H1 (cell line): ENCODE measurements at places on chromosomes 11 and 22. TPM values are rescaled to one million over a fixed set of nuclear protein-coding genes. Genes with fewer than 3 reads are reported as not detected.

DNA sequence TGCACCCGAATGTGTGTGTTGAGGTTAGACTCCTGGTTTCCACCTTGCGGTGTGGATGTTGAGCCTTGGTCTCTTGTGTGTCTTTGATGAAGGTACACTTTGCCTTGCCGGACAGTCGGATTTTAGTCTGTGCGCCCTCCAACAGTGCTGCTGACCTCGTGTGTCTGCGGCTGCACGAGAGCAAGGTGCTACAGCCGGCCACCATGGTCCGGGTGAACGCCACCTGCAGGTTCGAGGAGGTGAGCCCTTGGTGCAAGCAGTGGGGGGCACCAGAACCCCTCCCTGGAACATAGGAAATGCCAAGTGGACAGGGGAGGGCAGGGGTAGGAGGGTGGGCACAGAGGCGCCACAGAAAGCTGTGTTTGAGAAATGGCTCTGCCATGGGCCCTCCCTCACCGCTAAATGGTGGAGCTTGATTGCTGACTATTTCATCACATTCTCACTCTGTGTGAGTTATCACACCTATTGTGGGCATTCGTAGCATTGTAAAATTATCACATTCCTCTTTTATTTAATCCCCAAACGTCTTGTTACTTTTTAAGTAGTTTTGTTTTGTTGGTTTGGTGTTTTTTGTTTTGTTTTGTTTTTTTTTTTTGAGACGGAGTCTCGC, 26.4 kb upstream of the PANX2 start:
- no peak overlapping the region for H3K27ac ChIP-seq
- no peaks in the 10 kb centered on the region for H3K36me3 ChIP-seq
- no peak for DNase-seq
- H3K4me1 ChIP-seq = peaks cover 4% of the 10 kb centered on the region

DNA sequence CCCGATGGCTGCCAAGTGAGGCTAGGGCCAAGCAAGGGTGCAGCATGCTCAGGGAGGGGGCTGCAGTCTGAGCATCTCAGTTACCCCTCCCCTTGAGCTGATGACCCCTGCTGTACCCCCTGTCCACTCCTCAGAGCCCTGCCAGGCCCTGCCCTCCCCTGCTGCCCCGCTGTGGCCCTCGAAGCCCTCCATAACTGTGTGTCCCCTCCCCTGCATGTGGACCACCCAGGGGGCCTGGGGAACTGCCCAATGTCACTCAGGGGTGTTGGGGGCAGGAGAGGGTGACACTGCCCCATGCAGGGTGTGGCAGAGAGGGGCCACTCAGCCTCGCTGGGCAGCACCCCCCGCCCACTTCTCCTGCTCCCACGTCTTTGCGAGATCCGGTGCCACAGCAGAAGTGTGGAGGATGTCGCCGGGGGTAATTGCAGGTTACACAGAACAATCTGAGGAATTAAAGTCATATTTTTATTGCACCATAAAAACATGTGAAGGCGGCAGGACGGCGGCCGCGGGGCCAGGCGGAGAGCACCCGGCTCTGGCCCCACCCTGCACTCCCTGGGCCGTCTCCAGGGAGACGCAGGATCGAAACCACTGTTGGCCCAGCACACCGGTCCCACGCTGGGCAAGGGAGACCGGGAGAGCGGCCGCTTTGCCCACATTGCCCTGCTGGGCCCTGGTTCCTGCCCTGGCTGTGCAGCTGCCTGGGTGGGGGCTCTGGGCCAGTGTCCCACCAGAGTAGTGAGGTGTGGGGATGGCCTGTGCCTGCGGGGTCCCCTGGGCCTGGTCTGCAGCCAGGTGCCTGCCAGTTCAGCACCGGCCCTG, 18.7 kb upstream of the GNB1L start:
- DNase-seq = no peak
- peaks cover 7% of the 10 kb centered on the region; the same call in 1 of the 2 replicates for H3K4me1 ChIP-seq
- H3K36me3 ChIP-seq = no peaks in the 10 kb centered on the region
- H3K27me3 ChIP-seq = no peaks in the 10 kb centered on the region
- H3K4me3 ChIP-seq = no peak overlapping the region
- H3K27ac ChIP-seq = no peak overlapping the region; the same call in 1 of the 2 replicates

DNA sequence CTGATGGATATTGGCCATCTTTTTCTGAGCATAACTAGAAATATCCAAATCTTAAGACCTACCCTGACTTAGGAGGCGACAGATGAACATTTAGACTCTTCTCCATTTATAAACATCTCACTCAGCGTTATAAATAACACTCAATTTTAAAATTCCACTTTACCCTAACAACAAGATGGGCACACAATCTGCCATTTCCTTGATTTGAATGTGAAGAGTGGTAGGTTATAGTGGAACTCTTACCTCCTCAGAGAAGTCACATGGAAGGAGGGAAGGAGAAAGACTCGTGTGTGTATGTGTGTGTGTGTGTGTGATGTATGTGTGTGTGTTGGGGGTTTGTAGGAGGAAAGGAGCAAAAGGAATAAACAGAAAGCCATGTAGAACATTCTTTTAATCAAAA, 15.0 kb downstream of the SIAE start:
- no peak overlapping the region for H3K27ac ChIP-seq
- no peak for DNase-seq
- no peak overlapping the region for H3K4me3 ChIP-seq
- peaks cover 8% of the 10 kb centered on the region for H3K4me1 ChIP-seq
- H3K36me3 ChIP-seq = no peaks in the 10 kb centered on the region

- H3K36me3 ChIP-seq = peaks cover 24% of the 10 kb centered on the region
- no peaks in the 10 kb centered on the region for H3K27me3 ChIP-seq
- no peak overlapping the region for H3K27ac ChIP-seq
- no peaks in the 10 kb centered on the region for H3K4me1 ChIP-seq
- DNase-seq = no peak
These were observed 48.9 kb downstream of the IGSF9B start for GRCh38 chr11:133907841-133908241.

- no peak for DNase-seq
- no peaks in the 10 kb centered on the region for H3K36me3 ChIP-seq
- no peak overlapping the region for H3K27ac ChIP-seq
These were observed 2.2 kb downstream of the OR8B12 start for GRCh38 chr11:124541204-124541603.

DNA sequence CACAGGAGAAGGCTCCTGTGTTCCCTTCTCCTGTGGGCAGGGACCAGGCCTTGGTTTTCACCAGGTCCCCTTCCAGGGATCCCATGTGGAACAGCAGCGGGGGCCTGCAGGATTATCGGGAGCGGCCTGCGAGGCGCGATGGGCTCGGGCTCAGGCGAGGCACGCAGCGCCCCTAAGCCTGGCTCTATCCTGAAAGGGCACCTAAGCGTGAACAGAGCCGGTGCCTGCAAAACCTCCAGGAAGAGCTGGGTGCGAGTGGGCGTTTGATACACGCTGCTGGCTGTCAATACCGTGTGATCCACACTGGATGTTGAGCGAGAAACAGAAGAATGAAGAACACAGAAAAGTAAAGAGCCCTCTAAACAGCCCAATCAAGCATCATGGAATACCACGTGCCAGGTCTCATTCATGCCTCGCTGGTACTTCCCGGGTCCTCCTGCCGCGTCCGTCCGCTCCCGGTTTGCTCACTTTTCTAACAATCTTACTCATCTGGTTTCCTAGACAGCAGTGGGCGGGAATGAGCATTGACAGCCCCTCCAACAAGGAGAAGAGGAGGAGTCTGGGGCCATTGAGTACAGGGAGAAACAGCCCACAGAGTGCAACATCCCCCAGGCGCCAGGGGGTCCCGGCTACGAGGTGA, 12.5 kb downstream of the OSBPL5 start:
- H3K27ac ChIP-seq = no peak overlapping the region
- peaks cover 13% of the 10 kb centered on the region for H3K4me1 ChIP-seq
- no peak for DNase-seq

DNA sequence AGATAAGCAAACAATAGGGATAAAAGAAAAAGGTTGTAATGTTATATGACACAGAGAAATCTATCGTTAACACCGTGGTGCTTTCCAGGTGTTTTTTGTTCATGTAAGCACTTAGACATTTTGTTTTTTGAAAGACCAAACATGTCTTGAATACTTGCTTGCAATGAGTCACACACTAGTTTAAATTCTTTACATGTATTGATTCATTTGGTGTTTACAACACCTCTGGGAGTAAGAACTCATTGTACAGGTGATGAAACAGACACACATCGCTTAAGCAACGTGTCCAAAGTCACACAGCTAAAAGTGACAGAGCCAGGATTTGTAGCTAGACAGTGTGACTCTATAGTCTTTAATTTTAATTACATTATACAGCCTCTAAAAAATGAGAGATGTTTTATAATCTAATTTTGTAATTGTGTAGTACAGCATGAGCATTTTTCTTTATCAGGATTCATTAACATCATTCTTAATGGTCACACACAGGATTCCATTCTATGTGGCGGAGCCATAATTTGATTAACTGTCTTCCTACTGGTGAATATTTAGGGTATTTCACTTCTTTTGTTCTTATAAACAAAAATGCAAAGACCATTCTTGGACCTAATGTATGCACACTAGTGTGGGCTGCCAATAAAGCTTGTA, 148.8 kb downstream of the DBX1 start:
- H3K27me3 ChIP-seq = no peaks in the 10 kb centered on the region
- no peak overlapping the region for H3K27ac ChIP-seq
- H3K4me3 ChIP-seq = no peak overlapping the region
- peaks cover 4% of the 10 kb centered on the region; the same call in 1 of the 2 replicates for H3K36me3 ChIP-seq

GRCh38 chr11:128251140-128251539, 336.2 kb downstream of the ETS1 start:
- no peak overlapping the region for H3K4me3 ChIP-seq
- H3K27ac ChIP-seq = no peak overlapping the region
- no peaks in the 10 kb centered on the region for H3K36me3 ChIP-seq
- H3K4me1 ChIP-seq = peaks cover 3% of the 10 kb centered on the region
- no peaks in the 10 kb centered on the region for H3K27me3 ChIP-seq

DNA sequence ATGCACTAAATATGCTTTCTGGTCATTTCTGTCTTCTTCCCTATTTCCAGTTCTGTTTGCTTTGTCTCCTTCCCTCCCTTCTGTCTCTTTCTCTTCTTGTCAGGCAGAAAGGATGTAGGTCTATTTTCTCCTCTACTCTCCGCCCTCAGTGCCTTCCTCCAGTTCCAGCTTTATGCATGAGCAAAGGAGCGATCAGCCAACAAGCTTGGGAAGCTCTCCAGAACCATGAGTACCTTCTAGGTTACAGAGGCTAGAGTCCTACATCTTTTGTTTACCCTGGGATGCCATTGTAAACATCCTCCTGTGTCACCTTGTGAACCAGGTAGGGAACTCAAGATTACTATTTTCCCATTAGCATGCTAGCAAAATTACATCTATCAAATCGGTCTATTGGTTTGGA, 7.9 kb upstream of the SPON1 start:
- H3K36me3 ChIP-seq = no peaks in the 10 kb centered on the region
- peaks cover 2% of the 10 kb centered on the region; the same call in 1 of the 2 replicates for H3K27me3 ChIP-seq
- peaks cover 6% of the 10 kb centered on the region for H3K4me1 ChIP-seq

DNA sequence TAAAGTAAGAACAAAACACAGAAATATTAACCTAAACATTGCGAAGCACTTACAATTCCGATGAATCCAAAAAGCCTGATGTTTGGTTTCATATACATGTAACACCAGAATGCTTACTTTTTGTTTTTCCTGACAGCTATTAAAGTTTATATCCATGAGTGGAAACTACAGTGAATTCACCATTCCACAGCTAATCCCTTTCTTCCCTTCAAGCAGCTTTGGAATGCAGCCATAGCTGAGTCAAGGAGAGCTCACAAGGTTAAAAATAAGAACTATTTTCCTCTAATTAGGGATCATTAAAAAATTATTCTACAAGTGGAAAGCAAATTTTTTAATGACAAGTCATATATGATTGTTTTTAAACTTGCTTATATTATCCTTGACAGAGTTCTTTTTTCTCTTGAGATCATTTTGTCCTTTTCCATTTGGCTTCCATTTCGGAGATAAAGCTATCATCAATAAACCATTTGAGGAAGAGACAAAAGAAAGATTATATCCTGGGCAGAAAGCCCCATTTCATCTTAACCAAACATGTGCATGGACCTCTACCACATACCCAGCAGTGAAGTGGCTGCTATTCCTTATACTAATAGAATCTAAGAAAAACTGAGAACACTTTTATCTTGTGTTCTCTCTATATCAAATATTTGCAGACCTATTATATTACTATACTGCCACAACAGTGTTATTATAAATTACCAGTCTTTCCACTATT, 19.7 kb upstream of the FIBIN start:
- no peaks in the 10 kb centered on the region for H3K27me3 ChIP-seq
- no peaks in the 10 kb centered on the region for H3K36me3 ChIP-seq
- H3K4me1 ChIP-seq = no peaks in the 10 kb centered on the region
- no peak overlapping the region for H3K27ac ChIP-seq
- no peak for DNase-seq

- no peak overlapping the region for H3K4me3 ChIP-seq
- no peak overlapping the region for H3K27ac ChIP-seq
- H3K4me1 ChIP-seq = peaks cover 3% of the 10 kb centered on the region
- no peak for DNase-seq
- H3K36me3 ChIP-seq = no peaks in the 10 kb centered on the region
- H3K27me3 ChIP-seq = no peaks in the 10 kb centered on the region
These were observed 13.1 kb upstream of the HIKESHI start for GRCh38 chr11:86288776-86289507.

- no peaks in the 10 kb centered on the region for H3K36me3 ChIP-seq
- no peaks in the 10 kb centered on the region for H3K27me3 ChIP-seq
- H3K27ac ChIP-seq = no peak overlapping the region
- DNase-seq = no peak
These were observed 181.5 kb downstream of the FAM76B start for GRCh38 chr11:95608093-95608492.

The CCDC15 gene
- 3.1 and 4.0 TPM in 2 replicates for total RNA-seq

The DRD2 gene
- 0.26 and 1.1 TPM in 2 replicates for total RNA-seq

The C11orf91 gene
- not detected in 2 replicates for total RNA-seq

The SPON1 gene
- 4.3 and 5.4 TPM in 2 replicates for total RNA-seq

The P2RX6 gene
- not detected in 2 replicates for total RNA-seq

The OR4A16 gene
- total RNA-seq = not detected in 2 replicates

The KCNE3 gene
- total RNA-seq = 2.8 and 3.5 TPM in 2 replicates

The FJX1 gene
- 13.3 and 14.2 TPM in 2 replicates for total RNA-seq

The CD3D gene
- not detected in 2 replicates for total RNA-seq
